Suppressor macrophage treated with lipopolysaccharide for 1 hour (primary cell): ENCODE measurements at places on chromosomes 6 and 20.

GRCh38 chr6:338815-339262 is 46.6 kb downstream of the DUSP22 start:
- peak; percentile 25 for DNase-seq

GRCh38 chr20:25292176-25292891 is 44.4 kb downstream of the PYGB start:
- no peak for DNase-seq

GRCh38 chr6:140275725-140276124 is 901.3 kb upstream of the CITED2 start:
- no peak for DNase-seq

- DNase-seq = no peak
These were observed 314 bp downstream of the FARS2 start for GRCh38 chr6:5261545-5262109.

- DNase-seq = no peak
These were observed 42.3 kb downstream of the UNC5CL start for GRCh38 chr6:40996591-40997233.

DNA sequence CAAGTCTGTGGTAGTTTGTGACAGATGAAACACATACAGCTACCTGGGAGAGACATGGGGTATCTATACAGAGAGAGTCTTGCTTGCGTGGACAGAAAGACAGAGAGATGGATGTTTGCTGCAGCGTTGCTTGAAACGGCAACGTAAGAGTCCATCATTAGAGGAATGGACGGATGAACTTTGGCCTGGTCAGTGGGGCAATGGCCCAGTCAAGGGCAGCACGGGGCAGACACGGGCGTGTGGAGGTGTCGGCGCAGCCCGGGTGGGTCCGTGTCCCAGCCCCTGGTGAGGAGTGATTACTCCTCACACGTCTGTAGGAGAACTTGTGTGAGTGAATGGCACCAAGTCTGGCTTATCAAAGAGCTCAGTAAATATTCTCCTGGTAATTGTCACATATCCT is 21.9 kb downstream of the DACT2 start:
- DNase-seq = no peak

GRCh38 chr6:103193413-103193812 is 1666.3 kb downstream of the HACE1 start:
- DNase-seq = no peak

DNA sequence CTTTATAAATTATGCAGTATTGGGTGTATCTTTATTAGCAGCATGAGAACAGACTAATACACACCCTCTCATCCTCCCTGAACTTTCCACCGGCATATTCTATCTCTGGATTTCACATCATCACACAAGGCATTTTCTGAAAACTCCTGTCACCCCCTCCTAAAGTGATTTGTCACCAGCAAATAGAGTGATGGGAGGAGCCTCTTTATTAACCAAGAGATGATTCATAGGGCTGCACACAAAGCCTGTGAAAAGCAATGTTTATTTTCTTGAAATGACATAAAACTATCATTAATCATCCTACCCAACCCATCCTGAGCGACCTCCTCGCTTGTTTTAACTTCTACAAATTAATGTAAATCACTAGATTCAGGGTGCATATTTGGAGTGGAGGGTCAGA is 394.7 kb upstream of the SULF2 start:
- no peak for DNase-seq

DNA sequence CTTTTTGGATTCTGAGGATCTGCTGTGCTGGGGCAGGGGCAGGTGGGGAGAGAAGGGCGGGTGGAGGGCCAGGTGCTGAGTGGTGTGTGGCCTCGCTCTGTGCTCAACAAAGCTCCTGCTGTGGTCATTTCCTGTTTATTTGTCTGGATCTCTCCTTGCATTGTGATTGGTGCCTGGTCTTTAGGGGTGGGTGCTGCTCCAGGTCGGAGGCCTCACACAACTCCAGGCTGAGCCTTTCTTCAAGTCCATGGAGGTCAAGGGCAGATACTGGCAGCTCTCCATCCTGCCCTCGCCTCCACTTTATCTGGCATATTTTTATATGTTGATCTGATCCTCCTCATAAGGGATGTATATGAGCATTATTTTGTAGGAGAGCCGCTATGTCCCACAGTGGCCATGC is 36.2 kb downstream of the HLA-F start:
- no peak for DNase-seq

- DNase-seq = no peak
These were observed 46.8 kb downstream of the B4GALT5 start for GRCh38 chr20:49666911-49667310.
